ENCODE measurements at places on chromosomes 1 and 21.
A peak's percentile ranks its signal among the peaks of the same experiment; 100 is the strongest.

GRCh38 chr1:54408147-54409066, 2.2 kb upstream of the SSBP3 start:
- H3K27me3 ChIP-seq, result no peaks in the 10 kb centered on the region
- H3K4me1 ChIP-seq, result no peaks in the 10 kb centered on the region
- DNase-seq, result no peak

DNA sequence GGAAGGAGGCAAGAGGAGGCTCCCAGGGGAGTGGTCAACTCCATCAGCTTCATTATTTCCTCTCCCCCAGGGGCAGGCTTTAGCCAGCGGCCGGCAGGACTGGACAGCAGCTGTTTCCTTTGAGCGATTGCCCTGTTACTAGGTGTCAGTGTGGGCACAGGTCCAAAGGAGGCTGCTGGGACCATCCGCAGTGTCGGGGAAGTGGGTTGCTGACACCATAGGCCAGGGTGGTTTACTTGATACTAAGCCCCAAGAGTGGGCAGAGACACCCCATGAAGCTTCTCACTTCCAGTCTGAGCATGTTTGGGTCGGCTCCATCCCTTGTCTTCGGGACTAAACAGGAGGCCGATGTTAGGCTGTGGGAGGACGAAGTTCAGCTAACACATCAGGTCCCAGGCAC, 63.6 kb downstream of the KAZN start:
- H3K27me3 ChIP-seq, result no peaks in the 10 kb centered on the region
- no peaks in the 10 kb centered on the region for H3K36me3 ChIP-seq
- peak; percentile 71 for DNase-seq
- peak overlapping the region; percentile 1 for H3K27ac ChIP-seq
- H3K4me1 ChIP-seq, result no peaks in the 10 kb centered on the region

DNA sequence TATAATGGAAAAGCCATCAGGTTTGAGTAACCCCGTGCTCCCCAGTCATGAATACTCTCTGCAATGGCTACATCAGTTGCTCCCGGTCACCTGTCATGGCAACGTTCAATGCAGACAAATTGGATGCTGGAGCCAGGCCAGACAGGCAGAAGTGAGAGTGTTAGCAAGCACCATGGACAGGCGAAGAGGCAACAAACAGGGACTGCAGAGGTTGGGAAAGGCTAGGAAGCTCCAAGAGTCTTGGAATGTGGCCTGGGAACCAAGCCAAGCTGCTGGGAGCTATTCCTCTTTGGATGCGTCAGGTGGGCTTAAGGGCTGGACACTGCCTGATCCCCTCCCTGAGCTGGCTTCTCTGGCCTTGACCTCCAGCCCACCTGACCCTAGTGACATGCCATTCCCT, 102.9 kb downstream of the ACTL8 start:
- H3K4me1 ChIP-seq, result no peaks in the 10 kb centered on the region
- DNase-seq, result no peak
- H3K27ac ChIP-seq, result no peak overlapping the region
- H3K36me3 ChIP-seq, result no peaks in the 10 kb centered on the region
- peaks cover 3% of the 10 kb centered on the region for H3K27me3 ChIP-seq

DNA sequence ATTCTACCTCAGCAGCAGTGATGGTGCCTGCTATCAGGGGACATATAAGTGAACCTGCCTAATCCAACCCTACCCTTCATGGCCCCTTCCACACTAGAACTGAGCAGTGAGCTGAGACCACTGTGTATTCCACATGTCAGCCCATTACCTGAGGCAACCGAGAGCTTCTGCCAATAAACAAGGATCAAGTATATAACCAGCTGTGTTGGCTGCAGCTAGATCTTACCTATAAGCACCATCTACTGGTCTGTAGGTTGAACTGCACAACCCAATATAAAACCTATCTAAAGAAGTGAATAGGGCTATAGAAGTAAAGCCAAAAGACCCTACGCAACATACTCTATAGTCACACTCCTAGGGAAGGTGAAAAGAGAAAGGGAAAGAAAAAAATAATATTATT, 376.9 kb downstream of the HHIPL2 start:
- no peaks in the 10 kb centered on the region for H3K4me1 ChIP-seq
- no peak overlapping the region for H3K27ac ChIP-seq
- H3K36me3 ChIP-seq, result no peaks in the 10 kb centered on the region
- no peak for DNase-seq
- H3K27me3 ChIP-seq, result no peaks in the 10 kb centered on the region
- H3K4me3 ChIP-seq, result no peak overlapping the region

All from sigmoid colon (tissue), 7 donors.